NCI-H1105 treated with DMSO at 0.1 percent for 48 hours (cell line): ENCODE measurements at places on chromosomes 2 and 18.

DNA sequence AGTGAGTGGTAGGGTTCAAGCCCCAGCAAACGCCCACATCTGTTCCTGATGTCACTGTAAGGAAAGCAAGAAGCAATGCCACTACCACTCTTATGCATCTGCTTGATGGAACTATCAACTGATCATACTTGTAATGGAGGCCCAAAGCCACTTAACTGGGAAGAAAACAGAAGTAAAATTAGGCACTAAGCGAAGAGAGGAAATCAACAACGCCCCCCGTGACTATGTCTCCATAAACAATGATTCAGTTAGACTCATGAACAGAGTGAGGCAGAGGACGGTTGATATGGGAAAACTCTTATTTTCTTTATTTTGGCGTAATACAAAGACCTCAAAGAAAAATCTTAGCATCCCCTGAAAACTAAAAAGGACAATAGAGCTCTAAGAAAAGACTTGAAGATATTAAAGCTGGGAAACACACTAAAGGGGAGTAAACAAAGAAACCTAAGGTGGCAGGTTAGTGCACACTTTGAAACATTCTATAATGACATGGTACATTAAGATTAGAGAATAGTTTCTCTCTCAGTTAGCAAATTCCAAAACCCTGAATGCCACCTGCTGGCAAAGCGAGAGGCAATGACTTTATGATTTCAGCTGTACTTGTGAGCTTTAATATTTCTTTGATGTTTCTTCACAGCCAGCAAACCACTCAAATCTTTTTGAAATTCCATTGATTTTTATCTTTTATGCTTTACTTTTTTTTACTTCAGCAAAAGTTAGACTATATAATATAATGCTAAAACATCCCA is 86.5 kb downstream of the LRP2 start:
- DNase-seq: no peak

- no peak for DNase-seq
Measured at GRCh38 chr2:14148216-14148615, 484.3 kb upstream of the LRATD1 start.

GRCh38 chr2:23386339-23387220 is 1.6 kb downstream of the KLHL29 start:
- DNase-seq: peak; percentile 19

- DNase-seq: no peak
Measured at GRCh38 chr2:208179028-208179609, 10.7 kb downstream of the C2orf80 start.

- no peak for DNase-seq
Measured at GRCh38 chr18:69647702-69648101, 247.0 kb downstream of the DOK6 start.

- DNase-seq: no peak
Measured at GRCh38 chr2:68125821-68126220, 31.9 kb upstream of the PNO1 start.

GRCh38 chr18:62018034-62018758 is 125.4 kb upstream of the RNF152 start:
- no peak for DNase-seq

GRCh38 chr18:2570772-2571199 is 519 bp downstream of the METTL4 start:
- peak; percentile 69 for DNase-seq

DNA sequence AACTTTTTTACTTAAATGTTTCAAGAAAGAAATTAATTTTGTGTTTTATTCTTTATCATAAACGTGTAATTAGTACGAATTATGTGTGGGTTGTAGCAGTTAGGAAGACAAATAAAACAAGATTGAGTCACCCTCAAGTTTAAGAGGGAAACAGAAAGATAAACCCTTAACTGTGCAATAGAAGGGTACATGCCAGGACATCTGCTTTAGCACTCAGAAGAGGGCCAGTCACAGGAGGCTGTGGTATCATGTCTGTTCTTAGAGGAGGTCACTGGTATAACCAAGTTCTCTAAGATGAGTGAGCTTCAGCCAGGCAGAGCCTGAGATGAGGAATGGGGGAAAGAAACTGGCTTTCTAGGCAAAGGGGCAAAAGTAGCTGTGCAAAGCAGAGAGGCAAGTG is 42.4 kb upstream of the GRHL1 start:
- no peak for DNase-seq

GRCh38 chr2:143078104-143078503 is 51.1 kb upstream of the ARHGAP15 start:
- no peak for DNase-seq
